Body of pancreas (tissue), 4 donors: ENCODE measurements at places on chromosomes 6 and 20. TPM values are rescaled to one million over a fixed set of nuclear protein-coding genes. Genes with fewer than 3 reads are reported as not detected.

DNA sequence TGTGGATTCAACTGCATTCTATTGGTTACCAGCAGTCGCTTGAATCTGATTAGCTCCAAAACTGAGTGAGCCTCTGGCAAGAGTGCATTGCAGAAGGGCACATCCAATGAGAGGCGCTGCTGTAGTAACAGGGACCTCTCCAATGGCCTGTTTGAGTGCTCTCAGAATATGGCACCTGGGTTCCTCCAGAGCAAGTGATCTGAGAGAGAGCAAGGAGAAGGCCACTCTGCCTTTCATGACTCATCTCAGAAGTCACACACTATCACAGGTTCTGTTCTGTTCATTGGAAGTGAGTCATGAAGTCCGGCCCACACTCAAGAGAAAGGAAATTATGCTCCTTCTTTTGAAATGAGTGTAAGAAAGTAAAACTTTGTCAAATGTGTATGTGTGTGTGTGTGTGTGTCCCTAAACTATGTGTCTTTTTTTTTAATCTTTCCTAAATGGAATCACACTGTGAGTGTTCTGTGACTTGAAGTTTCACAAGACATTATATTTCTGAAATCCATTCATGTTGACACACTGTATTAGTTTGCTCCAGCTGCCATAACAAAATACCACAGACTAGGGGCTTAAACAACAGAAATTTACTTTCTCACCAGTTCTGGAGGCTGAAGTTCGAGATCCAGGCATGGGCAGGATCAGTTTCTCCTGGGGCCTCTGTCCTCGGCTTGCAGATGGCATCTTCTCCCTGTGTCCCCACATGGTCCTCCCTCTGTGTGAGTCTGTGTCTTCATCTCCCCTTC is 138.3 kb upstream of the CDYL start:
- DNase-seq, result no peak

DNA sequence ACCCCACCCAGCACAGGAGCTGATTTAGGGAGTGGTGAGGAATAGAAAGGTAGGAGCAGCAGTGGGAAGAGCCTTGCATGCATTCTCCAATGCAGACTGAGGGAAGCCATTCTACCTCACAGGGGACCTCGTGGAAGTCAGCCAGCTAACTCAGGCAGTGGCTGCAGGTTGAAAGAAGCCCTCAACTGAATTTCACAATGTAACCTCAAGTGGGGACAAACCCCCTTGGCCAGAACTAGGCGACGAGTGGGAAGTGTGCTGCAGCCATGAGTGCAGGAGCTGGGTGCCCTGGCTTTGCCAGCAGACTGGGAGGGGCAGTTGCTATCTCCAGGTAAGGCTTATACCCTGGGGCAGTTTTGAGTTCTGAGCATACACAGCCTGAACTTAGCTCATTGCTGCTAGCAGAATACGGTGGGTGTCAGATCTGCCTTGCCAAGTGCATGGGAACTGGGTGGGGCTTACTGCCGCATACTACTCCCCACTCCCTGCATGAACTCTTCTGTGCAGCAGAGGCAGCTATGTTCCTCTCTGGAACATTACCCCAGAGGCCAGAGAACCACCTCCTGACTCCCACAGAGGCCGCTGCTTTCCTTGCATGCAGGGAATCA is 126.5 kb downstream of the CDK19 start:
- no peak for DNase-seq

GRCh38 chr6:77264970-77265369 is 198.3 kb downstream of the HTR1B start:
- no peak for DNase-seq

DNA sequence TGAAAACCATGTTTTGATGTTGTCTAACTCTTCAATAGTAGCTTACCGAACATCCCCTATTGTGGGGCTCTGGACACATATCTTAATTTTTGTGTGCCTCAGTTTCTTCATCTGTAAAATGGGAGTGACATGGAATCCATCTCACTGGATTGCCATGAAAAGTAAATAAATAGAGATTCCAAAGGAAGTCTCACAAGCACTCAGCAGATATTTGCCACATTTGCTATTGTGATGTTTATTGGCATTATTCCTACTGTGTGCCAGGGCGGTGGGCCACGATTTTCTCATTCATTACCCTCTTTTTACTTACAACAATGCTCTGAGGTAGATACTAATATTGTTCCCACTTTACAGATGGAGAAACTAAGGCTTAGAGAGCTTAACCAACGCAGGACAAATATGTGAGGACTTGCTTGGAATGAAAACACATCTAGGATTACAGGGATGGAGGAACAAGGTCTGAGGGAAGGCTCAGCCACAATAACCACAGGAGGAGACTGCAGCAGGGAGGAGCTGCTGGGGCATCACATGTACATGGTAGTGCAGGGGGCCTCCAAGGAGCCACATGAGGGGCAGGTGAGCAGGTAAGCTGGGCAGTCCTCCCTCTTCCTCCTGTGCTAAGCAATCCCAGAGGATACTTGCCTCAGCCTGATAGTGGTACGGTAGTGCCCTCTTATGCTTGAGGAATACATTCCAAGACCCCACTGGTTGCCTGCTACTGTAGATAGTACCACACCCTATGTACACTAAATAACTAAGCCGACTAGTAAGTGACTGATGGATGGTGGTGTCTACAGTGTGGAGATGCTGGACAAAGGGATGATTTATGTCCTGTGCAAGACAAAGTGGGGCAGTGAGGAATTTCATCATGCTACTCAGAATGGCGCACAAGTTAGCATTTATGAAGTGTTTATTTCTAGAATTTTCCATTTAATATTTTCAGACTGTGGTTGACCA is 176.9 kb downstream of the FOXA2 start:
- no peak for DNase-seq

PROKR2 gene
- not detected for total RNA-seq

SYNDIG1 gene
- total RNA-seq, result not detected

DNA sequence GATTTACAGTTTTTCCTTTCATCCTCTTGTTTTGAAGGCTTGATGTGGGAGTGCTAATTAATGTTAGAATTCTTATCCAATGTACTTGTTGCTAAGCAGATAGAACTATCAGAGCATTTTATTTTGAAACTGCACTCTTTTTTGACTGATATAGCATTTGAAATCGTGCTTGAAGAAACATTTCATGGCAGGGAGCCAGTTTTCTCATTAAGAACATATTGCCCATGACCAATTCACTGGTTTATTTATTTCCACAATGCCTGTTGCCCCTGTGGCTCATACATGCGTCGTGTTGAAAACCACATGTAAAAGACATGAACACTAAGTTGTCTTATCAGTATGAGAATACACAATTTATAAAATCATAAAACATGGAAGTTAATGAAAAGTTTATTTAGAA is 479.7 kb upstream of the FLRT3 start:
- DNase-seq, result no peak

GRCh38 chr6:111549746-111550145 is 55.9 kb downstream of the TRAF3IP2 start:
- DNase-seq, result no peak

TCF21 gene
- total RNA-seq, result 1.3 TPM

DNA sequence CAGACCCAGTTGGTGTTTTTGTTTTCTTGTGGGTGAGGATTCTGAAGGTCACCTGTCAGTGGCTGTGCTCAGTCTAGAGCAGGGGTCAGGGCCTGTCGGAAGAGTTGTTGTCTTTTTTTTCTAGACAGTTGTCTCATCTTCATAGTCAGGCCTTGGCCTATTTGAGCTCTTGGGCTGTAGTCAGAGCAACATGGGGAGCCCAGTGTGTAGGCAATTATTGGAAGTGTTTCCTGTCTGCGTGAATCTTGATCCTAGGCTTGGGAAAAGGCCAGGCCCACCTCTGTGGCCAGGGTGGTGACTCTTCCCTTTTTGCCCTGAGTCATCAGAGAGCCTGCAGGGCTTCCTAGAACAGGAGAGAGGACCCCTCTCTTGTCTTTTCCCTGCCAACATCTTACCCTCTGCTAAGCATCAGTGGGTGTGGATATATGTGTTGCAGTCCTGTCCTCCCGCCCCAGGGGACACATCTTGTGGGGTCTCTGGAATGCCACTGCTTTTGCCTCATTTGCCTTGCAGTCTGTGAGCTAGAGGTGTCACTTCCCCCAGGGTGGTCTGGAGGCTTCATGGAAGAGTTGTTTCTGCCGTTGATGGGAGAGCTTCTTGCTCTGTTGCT is 11.4 kb downstream of the TJAP1 start:
- no peak for DNase-seq

GRCh38 chr6:67630146-67630545 is 1004.9 kb upstream of the ADGRB3 start:
- DNase-seq, result no peak

- no peak for DNase-seq
Measured at GRCh38 chr20:9306521-9306920, 207.9 kb upstream of the LAMP5 start.

- no peak for DNase-seq
Measured at GRCh38 chr6:33755070-33755869, 8.6 kb upstream of the IP6K3 start.

GRCh38 chr6:22681761-22682160 is 112.4 kb downstream of the HDGFL1 start:
- no peak for DNase-seq

CNR1 gene
- total RNA-seq, result 2.6 TPM

SAMD3 gene
- 20.4 TPM for total RNA-seq

- no peak for DNase-seq
Measured at GRCh38 chr6:157665180-157665579, 157.9 kb upstream of the SNX9 start.

DNA sequence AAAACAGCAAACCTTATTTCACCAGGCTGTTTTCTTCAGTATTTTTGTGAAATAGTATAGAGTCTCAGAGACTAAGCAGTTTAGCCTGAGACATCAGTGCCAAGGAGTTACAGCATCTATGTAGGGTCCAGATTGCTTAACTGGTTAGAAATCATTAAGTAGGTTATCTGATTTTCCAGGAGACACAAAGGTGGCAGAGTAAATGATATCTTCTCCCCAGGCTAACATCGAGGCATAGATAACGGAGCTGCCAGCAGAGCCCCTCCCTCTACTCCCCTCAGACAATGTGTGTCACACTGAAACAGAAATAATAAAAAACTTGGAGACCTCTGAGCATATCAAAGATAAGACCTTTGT is 473.0 kb upstream of the CITED2 start:
- no peak for DNase-seq

DNA sequence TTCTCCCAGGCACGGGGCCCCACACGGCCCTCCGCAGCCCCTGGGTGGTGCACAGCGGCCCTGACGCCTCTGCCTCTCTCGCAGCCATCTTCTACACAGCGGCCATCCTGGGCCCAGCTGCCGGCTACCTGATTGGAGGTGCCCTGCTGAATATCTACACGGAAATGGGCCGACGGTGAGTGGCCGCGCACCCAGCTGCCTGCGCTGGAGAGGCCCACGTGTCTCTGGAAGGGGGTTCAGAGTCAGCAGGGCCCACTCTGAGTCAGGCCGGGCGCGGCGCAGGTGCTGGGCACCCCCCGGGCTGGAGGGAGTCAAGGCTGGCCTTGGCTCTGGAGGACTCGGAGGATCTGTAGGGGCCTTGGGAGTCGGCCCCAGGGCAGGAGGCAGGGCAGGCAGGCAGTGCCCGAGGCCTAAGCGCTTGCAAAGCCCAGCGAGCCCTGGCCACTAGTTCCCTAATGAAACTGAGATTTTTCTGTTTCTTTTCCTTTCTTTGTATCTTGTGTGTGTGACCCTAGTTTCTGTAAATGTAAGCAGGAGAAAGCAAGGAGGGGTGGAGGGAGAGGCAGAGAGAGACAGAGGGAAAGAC is 16.4 kb downstream of the SLCO4A1 start:
- no peak for DNase-seq

GRCh38 chr20:39607141-39607540 is 645.0 kb downstream of the DHX35 start:
- no peak for DNase-seq

COL9A3 gene
- total RNA-seq, result 69.5 TPM

DNA sequence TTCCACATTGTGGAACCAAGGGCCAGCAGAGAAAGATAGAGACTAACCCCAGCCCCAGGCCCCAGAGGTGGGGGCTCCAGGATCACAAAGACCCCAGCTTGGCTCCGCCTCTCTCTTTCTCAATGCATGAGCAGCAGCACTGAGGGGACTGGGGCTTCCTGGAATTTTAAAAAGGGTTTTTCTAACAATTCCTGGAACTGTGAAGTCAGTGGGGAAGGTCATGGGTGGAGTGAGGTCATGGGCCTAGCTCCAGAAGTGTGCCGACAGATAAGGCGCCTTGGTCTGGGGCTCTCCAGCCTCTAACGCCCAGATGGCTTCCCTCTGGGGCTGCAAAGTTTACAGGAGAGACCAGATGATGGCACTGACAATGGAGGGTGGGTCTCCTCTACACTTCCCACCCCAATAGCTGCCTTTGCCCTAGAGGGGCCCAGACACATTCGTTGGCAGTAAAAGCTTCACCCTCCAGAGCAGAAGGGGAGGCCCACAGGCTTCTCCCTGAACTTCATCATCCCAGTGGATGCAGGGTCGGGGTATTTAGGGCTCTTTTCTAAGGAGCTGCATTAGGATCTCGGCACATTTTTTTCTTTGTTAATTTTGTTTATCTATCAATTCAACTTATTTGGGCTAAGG is 46.9 kb upstream of the CD93 start:
- no peak for DNase-seq

BMP7 gene
- not detected for total RNA-seq

GRCh38 chr6:133190912-133191311 is 50.2 kb upstream of the EYA4 start:
- no peak for DNase-seq

BHLHE23 gene
- total RNA-seq, result not detected

C20orf141 gene
- not detected for total RNA-seq

GRCh38 chr20:41072190-41072863 is 43.7 kb downstream of the TOP1 start:
- DNase-seq, result peak; percentile 22

DNA sequence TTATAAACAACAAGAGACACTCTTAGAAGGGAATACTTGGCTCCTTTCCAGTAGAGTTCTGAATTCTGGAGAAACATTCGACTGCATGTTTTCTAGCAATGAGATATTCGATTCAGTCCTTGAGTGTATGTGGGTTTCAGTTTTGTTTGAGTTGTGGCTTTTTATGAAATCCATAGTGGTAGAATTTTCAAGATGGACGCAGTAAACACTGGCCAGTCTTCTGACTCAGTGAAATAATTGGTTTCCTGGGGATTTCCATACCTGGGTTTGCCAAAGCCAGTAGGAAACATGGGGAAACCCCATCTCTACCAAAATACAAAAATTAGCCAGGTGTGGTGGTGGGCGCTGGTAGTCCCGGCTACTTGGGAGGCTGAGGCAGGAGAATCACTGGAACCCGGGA is 273.5 kb upstream of the PLCB4 start:
- no peak for DNase-seq

FLOT1 gene
- 82.4 TPM for total RNA-seq

DNA sequence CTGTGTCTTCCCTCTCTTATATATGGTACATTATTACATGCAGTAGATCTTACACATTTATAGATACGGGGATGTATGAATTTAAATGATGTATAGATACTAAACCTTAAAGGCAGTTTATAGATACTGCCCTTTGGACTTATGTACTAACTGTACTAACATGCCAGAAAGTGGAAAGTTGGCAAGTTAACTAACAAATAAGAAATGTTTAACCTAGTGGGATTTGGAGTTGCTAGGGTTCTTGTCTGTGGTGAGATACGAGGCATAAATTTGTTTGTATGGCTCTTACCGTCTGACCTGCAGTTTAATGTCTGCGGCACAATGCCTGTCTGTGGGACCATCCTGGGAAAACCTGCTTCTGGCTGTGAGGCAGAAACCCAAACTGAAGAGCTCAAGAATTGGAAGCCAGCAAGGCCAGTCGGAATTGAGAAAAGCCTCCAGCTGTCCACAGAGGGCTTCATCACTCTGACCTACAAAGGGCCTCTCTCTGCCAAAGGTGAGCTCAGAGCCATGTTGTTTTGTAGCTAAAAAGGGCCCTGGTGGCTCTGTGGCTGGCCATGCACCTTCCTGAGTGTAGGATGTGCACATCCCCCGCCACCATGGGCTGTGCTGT is 62.9 kb upstream of the SLC22A1 start:
- DNase-seq, result no peak

C6orf52 gene
- not detected for total RNA-seq
